HFF-Myc (cell line): ENCODE measurements at places on chromosomes 12 and 14.
A peak's percentile ranks its signal among the peaks of the same experiment; 100 is the strongest.

DNA sequence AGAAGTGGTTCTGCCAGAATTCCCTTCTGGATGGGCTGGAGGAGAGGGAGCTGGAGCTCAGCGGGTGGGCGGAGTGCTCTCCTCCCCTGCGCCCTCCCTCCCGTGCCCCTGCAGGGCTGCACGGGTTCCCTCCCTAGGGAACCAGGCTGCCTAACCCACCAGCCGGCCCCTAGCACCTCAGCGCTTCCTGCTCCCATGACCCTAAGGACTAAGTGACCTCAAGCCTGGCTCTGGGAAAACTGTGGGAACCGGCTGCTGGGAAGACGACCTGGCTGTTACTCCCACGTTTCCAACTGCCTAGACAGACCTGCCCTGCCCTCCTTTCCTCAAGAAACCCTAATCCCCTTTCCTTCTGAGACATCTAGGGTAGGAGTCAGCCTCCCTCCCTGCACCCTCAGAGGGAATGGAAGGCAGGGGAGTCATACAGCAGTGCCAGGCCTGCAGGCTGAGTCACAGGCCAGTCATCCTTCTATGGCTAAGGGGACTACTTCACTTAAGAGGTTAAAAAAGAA is 31.5 kb downstream of the SLC6A12 start:
- DNase-seq = peak; percentile 7

GRCh38 chr14:70139384-70139783 is 49.4 kb downstream of the SLC8A3 start:
- DNase-seq = no peak

GRCh38 chr12:18979401-18980126 is 150.0 kb upstream of the PLEKHA5 start:
- DNase-seq = no peak

- peak; percentile 52 for DNase-seq
Observed at GRCh38 chr12:93879476-93880421, 202.6 kb downstream of the CRADD start.

DNA sequence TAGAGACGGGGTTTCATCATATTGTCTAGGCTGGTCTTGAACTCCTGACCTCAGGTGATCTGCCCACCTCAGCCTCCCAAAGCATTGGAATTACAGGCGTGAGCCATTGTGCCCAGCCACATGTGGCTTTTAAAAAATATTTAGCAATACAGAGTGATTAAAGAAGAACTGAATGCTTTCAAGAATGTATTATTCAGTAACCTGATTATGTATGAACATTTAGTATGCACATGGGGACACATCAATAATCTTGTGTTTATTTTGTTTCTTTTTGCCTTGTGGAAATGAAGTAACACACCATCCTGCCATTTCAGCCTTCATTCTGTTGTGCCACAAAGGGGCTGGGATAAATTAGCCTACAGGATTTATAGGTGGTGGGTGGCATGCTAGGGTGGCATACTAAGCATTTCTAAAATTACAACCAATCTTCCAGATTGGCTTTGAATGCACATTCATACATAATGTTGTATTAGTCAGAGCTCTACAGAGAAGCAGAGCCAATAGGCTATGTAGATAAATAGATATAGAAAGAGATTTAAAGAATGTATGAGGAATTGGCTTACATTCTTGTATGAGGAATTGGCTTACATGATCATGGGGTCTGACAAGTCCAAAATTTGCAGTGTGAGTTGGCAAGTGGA is 25.5 kb upstream of the TXNRD1 start:
- no peak for DNase-seq

DNA sequence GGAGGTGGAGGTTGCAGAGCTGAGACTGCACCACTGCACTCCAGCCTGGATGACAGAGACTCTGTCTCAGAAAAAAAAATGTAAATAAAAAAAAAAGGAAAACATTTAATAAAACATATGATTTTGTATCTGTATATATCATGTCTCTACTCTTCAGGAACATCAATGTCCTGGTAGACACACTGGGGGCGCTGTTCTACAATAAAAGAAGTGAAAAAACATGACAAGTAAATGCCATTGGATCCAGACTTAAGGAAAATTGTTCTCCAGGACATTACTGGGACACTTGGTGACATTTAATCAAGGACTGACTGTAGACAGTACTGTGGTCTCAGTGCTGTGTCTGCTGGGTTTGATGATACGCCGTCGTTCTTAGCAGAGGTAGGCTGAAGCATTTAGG is 15.5 kb upstream of the KLC1 start:
- DNase-seq = no peak

GRCh38 chr14:76672123-76672522 is 89.1 kb upstream of the VASH1 start:
- DNase-seq = no peak

DNA sequence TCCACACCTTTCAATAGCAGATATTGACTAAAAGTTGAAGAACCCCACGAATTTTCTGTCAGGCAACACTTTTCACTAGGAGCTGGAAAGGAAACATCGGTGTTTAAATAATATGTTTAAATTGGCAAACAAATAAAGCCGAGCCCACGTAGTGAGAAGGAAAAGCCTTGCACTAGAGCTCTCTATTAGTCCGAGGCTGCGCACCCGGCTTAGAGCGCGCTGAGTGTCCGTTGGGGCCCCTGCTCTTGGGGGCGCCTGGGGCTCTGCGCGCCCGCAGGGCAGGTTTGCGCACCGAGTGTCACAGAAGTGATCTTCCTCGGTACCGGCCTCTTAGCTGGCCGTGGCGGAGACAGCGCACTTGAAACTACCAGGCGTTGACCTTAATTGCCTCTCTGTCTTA is 6.4 kb downstream of the TTC6 start:
- no peak for DNase-seq

- no peak for DNase-seq
Observed at GRCh38 chr12:78700565-78700964, 164.0 kb upstream of the SYT1 start.

DNA sequence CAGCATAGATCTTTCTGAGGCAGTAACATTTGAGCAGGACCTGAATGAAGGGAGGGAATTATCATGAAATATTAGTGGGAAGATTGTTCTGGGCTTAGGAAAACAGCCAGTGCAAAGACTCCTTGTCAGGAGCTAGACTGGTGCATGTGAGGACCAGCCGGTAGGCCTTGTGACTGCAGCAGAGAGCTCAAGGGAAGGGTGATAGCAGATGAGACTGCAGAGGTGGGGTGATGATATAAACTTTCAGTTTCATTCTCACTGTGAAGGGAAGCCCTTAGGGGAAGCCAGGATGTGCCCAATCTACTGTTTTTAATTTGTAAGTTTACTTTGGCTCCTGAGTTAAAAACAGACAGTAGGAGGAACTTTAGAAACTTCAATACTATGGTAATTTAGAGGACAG is 12.4 kb downstream of the IL22 start:
- no peak for DNase-seq

GRCh38 chr12:67449591-67450052 is 180.5 kb downstream of the CAND1 start:
- DNase-seq = no peak

- DNase-seq = no peak
Observed at GRCh38 chr12:45669093-45669492, 60.4 kb upstream of the ARID2 start.

DNA sequence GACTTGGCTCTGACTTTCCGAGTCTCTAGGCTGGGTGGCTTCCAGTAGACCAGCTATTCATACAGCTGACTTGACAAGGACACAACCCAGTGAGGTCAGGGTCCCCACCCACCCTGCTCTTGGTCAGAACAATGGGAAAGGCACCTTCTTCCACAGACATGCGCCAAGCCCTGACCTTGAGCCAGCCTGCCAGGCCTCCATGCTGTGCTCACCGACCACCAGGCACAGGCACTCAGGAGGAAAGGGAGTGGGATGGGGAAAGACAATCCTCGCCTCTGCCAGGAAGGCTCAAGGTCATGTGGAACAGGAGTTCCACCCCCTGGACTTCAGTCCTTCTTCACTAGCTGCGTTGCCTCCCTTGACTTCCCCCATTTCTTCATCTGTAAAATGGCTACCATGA is 31.4 kb downstream of the GALNT16 start:
- no peak for DNase-seq

DNA sequence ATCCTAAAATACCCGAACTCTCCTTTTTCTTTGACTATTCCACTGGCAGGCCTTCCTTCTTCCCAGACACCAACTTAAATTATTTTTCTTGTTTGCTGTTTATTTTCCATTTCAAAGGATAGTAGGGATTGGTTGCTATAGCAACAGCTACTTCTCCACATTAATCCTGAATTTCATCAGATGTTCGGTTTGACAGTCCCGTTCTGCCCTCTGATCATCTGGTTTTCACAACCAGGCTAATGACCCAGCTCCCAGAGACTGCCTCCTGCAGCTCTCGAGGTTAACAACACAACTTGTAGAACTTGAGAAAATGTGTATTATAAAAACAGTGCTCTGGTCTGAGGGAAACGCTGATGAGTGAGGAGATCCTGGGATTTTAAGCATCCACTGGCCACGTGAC is 45.5 kb downstream of the NUAK1 start:
- DNase-seq = no peak

DNA sequence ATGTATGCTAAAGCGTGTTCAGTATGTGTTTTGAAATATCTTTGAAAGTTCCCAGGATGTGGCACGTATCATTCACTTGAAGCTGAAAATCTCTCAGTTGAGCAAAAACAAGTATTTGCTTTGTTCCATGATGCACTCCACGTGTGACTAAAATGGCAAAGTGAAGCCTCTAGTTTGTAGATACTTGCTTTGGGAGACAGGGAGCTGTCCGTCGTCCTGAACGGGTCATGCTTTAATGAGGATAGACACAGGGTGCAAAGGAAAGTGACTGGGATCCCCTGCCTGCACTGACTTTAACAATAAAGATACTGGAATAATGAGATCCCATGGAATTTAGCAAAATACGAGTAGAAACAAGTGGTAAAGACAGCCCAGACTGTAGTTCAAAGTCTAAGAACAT is 991.4 kb downstream of the NRXN3 start:
- peak; percentile 2 for DNase-seq

GRCh38 chr14:61661471-61662400 is 33.6 kb upstream of the HIF1A start:
- no peak for DNase-seq

GRCh38 chr12:5458229-5459050 is 26.5 kb downstream of the NTF3 start:
- DNase-seq = no peak

DNA sequence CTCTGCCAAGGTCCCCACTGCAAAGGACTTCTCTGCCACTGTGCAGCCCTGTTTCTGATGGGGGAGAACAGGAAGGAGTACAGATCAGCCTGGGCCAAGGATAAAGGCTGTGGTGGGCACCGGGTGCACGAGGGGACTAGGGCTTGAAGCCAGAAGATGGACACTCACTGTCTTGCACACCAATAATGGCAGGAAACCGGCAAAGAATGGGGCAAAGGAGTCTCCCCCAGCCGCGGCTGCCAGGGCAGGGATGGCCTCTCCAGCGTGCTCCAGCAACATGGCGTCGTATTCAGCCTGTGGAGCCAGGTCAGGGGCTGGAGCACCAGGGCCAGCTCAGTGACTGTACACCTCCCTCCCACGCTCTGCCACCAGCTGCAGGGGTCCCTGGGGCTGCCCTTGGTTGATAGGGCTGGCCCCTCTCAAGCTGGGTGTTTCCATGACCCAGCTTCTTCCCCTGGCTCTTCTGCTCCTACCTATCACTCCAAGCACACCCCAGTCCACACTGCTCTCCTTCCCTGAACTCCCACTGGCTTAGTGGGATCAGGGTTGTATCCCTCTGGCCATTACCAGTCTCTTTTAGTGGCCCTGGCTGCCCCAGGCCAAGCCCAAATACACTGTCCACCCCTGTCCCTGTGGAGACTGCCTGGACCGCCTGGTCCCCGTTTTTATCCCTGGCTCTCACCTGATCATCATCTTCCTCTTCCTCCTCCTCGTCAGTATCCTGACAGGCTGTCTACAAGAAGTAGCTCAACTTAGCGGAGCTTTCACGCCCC is 6.3 kb downstream of the IPO4 start:
- DNase-seq = no peak

DNA sequence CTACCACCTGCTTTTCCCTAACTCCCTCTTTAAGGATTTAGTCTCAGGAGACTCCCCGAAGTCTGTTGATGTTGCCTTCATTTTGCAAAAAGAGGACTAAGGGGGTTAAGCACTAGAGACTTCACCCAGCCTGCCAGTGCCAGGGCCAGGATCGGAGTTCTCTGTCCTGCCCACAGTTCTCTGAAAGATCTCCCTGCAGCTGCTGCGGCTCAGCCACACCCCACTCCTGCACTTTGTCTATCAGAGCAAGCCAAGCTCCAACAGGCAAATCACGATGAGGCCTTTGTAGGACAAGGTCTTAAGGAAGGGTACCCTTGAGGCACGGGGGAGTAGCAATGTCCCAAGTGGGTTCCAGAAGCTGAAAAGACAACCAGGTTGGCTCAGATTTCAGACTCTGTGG is 148.8 kb upstream of the EGLN3 start:
- DNase-seq = no peak

GRCh38 chr14:23723911-23724310 is 87.7 kb downstream of the DHRS2 start:
- no peak for DNase-seq

DNA sequence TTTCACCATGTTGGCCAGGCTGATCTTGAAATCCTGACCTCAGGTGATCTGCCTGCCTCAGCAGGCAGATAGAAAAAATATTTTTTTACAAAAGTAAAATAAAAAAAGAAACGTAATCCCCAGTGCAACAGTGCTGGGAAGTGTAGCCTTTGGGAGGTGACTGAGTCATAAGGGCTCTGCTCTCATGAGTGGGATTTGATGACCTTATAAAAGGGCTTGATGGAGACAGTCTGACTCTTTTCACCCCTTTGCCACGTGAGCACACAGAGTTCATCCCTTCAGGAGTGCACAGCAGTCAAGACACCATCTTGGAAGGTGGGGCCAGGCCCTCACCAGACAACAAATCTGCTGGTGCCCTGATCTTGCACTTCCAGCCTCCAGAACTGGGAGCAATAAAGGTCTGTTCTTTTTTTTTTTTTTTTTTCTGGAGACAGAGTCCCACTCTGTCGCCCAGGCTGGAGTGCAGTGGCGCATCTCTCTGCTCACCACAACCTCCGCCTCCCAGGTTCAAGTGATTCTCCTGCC is 24.7 kb upstream of the DYNC1H1 start:
- DNase-seq = no peak

- DNase-seq = no peak
Observed at GRCh38 chr12:52557476-52557875, 4.5 kb upstream of the KRT71 start.

GRCh38 chr14:52053044-52053443 is 15.8 kb downstream of the NID2 start:
- DNase-seq = no peak

DNA sequence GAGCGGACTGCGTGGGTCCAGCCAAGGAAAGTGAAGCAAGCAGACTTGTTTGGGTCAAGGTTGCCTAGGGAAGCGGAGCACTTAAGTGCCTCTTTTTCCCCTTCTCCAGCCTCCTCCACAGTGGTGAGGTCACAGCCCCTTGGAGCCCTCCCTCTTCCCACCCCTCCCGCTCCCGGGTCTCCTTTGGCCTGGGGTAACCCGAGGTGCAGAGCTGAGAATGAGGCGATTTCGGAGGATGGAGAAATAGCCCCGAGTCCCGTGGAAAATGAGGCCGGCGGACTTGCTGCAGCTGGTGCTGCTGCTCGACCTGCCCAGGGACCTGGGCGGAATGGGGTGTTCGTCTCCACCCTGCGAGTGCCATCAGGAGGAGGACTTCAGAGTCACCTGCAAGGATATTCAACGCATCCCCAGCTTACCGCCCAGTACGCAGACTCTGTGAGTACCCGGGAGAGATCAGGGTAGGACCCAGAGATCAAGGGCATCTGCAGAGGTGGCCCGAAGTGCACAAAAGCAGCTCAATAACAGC is at the start of gene TSHR:
Gene TSHR, plus strand, starts transcription at position 206 of the 526 bp plus-strand sequence. Its CDS starts 60 bp downstream, at position 266.
- DNase-seq = no peak
